HFF-Myc (cell line): ENCODE measurements at places on chromosomes 3 and 15.
A peak's percentile ranks its signal among the peaks of the same experiment; 100 is the strongest.

DNA sequence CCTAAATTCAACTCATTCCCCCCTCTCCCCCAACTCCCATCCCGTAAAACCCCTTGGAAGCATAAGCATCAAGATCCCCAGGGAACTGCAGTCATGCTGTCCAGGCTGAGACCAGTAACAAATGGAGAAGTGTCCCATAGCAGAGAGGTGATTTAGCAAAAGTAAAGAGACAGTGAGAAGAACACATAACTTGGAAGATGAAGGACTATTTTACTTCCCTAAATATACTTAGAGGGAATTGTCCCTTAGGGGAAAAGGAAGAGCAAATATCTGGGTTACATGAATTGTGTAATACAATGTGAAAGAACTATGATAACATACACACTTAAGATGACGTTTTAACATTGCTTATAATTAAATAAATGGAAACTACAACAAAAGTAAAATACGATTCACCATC lies 61.6 kb upstream of the LRRFIP2 start:
- DNase-seq: no peak

DNA sequence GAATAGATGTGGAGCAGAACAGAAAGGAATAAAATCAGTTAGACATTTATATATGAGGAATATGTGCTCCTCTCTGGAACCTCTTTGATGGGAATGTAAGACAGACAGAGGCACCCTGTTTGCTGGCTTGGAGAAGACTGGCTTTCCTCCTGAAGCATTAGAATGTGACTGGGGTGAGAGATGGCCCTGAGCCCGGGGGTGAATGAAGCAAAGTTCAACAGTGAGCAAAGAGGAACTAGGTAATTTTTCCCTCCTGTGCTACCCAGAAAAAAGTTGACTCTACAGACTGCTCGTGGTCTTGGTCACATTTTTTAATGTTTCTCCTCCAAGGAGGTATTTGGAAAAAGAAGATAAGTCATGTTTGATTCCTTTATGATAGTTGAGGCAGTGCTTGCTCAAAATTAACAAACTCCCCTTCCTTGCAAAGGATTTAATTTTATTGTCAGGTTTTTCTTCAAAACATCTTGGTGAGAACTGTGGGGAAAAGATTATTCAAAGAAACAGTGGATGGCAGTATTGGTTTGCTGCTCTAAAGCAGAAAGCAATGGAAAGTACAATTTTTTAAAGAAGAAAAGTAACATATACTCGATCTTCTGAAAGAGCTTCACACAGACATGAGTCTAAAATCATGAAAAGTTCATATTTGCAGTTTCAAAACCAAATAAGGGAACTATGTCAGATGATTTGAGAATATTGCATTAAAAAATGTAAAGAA lies 370.4 kb upstream of the CDIN1 start:
- DNase-seq: no peak

DNA sequence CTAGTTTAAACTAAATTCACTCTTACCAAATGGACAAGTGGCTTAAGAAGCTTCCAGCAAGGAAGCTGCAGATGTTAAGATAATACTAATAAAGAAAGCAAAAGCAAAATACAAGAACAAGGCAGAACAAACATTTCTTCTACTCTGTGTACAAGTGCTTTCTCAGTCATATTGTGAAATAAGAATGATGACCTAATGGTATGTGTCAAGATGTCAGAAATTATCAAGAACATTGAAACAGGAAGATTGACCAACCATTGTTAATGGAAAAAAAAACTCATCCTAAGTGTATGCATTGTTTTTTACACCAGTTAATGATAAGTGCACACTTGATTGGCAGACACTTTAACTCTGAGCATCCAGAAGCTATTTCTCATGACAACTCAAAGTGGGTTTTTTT lies 65.4 kb upstream of the P2RY1 start:
- no peak for DNase-seq

- DNase-seq: no peak
Observed at GRCh38 chr3:9347081-9347480, 15.8 kb upstream of the THUMPD3 start.

- peak; percentile 56 for DNase-seq
Observed at GRCh38 chr15:37764733-37765191, 169.7 kb upstream of the TMCO5A start.

DNA sequence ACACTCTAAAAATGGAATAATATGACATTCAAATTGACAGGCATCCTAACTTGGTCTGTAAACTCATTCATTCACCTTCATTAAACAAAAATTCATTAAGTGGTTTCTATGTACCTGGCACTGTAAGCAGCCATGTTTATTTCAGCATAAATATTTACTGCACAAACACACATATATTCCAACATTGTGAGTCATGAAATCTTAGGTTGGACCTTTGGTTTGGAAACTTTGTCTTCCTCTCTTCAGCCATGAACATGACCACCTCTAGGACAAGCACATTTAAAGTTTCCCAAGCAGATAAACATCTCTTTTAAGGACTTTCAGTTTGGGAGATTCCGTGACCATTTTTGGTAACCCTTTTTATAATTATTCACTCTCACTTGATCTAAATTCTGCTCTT lies 131.8 kb downstream of the TPRG1 start:
- no peak for DNase-seq

- no peak for DNase-seq
Observed at GRCh38 chr3:108153451-108153981, 62.7 kb upstream of the CD47 start.

DNA sequence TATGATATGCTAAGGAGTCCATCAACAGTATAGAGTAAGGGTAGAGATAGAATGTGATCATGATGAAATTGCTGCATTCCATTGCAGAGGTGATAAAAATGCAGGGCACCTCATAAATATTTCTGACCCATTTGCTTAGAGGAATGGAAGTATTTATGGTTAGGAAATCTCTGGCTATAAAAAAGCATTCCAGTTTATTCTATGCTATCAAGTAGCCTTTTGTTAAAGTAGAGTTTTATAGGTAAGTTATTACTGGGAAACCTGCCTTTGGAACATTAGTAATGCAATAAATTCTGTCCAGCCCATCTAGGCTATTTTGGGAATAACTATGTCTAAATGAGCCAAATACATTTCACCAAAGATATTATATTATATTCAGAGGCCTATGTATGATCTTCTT lies 19.8 kb upstream of the STRIT1 start:
- DNase-seq: no peak

- DNase-seq: no peak
Observed at GRCh38 chr3:73510334-73510733, 114.4 kb downstream of the PDZRN3 start.

- no peak for DNase-seq
Observed at GRCh38 chr3:175003590-175003989, 144.5 kb downstream of the NAALADL2 start.

- peak; percentile 36 for DNase-seq
Observed at GRCh38 chr3:158539414-158540014, 31.5 kb upstream of the MLF1 start.

GRCh38 chr3:154310840-154311239 lies 13.4 kb downstream of the DHX36 start:
- DNase-seq: no peak

GRCh38 chr3:184320104-184320445 lies 5.7 kb downstream of the EIF4G1 start:
- DNase-seq: peak; percentile 87

DNA sequence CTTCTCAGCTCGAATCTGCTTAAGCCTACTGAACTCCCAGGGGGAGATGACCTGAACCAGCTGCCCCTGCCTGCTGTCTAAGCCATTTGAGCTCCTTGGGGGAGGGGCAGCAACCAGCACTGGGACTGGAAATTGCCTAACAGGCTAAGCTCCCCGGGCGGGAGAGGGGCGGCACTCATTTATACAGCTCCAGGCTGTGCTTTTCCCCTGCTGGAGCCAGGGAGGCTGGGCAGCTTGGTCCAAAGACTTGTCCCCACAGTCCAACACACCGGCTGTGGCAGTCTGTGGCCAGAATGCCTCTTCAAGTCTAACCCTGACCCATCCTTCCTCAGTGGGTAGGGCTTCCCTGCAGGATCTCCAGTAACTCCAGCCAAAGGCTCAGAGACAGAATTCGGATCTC lies 1241.5 kb downstream of the ROBO2 start:
- DNase-seq: no peak

GRCh38 chr3:118477768-118478167 lies 556.9 kb downstream of the IGSF11 start:
- DNase-seq: no peak

GRCh38 chr3:40649346-40649745 lies 124.6 kb downstream of the ZNF621 start:
- DNase-seq: no peak
